Posterior cingulate gyrus (tissue), 11 donors: ENCODE measurements at places on chromosomes 5 and 9.

DNA sequence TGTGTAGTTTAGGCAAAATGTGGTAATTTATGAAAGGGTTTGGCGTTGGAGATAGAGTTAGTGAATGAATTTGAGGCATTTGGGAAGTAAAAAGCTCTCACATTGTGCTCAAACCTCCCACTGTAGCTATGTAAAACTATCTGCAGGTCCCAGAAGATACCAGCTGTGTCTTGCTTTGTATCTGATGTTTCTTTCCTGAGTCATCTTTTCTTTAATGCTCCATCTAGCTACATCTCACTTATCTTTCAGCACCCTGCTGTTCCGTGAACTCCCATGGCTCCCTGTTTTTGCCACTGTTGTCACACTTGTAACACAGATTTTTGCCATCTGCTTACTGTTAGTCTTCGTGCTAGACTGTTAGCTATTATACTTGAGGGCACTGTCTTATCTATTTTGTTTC is 253.1 kb downstream of the NPR3 start:
- DNase-seq, result no peak

DNA sequence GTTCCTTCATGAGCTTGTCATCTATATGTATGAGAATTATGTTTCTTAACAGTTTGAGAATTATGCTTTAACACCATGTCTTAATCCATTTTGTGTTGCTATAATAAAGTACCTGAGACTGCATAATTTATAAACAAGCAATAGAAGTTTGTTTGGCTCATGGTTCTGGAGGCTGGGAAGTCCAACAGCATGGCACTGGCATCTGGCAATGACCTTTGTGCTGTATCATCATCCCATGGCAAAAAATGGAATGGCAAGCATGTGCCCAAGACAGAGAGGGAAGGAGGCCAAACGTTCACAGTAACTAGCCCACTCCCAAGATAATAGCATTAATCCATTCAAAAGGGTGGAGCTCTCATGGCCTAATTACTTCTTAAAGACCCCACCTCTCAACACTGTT is 67.6 kb downstream of the MTX3 start:
- no peak for DNase-seq

DNA sequence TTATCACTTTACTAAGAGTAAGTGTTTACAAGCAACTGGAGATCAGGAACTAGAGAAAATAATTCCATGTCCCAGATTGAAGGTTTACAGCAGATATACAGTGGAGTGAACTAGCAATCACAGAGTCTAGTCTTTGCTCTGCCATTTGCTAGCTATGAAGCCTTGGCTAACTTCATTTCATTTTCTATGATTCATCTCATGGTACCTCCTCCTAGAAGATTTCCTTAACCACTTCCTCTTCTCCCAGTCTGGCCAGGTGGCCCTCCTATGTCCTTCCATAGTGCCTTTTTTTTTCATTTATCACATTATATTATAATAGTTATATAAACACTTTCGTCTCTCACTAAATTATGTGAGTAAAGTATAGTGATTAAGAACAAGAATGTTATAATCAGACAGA is 52.1 kb downstream of the GRIA1 start:
- no peak for DNase-seq

DNA sequence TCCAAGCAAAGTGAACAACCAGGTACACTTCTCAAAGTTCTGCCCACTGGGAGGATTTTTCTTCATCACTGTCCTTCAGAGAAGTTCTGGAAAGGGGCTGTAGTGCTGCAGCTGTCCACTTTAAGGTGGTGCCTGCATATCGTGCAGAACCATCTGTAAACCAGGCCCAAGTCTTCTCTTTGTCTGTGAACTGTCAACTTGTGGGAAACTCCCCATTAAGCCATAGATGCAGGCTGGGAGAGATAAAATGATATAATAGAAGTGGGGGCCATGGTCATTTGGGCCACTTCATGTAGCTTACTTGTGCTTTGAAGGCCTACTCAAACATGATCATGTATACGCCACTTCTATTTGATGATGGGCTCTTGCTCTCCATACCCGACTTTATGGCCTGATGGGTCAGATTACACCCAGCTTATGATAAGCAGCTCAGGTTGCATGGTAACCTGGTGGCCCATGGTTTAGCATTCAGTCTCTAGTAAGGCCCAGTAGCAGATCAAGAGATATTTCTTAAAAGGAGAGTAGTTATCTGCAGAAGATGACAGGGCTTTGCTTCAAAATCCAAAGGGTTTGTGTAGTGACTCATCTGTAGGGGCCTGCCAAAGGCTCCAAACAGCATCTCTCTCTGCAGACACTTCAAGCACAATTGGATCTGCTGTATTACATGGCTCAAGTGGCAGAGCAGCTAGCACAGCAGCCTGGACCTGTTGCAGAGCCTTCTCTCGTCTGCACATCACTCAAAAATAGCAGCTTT is 15.7 kb upstream of the BTF3 start:
- peak; percentile 8 for DNase-seq

DNA sequence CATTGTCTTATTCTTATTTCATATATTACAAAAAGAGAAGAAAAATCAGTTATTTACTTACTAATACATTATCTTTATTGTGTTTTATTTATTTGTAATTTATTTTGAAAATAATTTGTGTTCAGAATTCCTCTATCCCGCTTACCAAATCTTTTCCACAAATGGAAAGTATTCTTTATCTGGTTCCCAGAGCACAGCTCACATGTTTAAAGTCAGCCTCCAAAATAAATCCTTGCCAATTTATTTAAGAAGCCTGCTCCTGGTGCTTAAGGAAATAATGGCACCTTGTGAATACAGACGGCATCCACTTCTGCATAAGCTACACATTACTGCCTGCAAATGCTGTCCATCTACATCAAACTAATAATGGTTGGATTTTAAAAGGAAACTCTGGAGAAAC is 435.4 kb downstream of the MTRR start:
- no peak for DNase-seq

DNA sequence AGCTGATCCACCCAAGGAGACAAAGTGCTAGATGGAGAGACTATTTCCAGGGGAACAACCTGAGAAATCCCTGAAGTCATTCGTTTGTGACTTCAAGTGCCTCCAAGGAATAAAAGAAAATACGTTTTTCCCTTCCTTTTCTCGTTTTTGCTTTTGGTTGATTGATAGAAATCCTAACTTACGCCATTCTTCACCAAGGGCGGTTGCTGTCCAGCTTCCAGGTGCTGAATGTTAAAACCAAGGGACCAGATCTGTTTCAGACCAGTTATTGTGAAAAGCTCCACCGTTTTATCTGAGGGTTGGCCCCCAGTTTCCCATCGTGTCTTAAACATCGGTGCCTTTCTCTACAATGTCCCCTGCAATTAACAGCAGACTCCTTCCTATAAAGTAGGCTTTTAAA is 600.7 kb upstream of the SGCD start:
- DNase-seq, result no peak

GRCh38 chr9:70052768-70053167 is 9.1 kb downstream of the MAMDC2 start:
- DNase-seq, result no peak

GRCh38 chr9:109969011-109969410 is 189.0 kb downstream of the PALM2AKAP2 start:
- DNase-seq, result no peak

GRCh38 chr9:81313877-81314276 is 375.5 kb downstream of the TLE1 start:
- DNase-seq, result no peak

GRCh38 chr9:82247318-82247717 is 258.7 kb downstream of the SPATA31D1 start:
- no peak for DNase-seq

DNA sequence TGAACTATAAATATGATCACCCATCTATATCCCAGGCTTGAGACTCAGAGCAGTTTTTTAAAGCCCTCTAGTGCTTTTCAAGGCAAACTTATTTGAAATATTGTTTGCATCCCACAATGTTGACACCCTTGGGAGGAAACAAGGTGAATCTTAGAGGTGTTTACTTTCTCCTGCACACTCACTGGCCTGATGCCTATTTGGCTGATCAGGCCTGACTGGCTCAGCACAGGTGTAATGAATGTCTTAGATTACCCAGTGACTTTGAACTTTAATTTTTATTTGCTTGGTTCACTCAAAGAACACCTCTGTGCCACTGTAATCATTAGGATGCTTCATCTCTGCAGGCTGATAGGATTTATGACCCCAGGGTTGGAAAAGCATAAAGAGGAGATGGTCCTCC is 158.3 kb downstream of the KCTD16 start:
- DNase-seq, result no peak

GRCh38 chr5:157267761-157268480 is 2.0 kb downstream of the CYFIP2 start:
- DNase-seq, result no peak

GRCh38 chr5:68540798-68541590 is 325.4 kb downstream of the PIK3R1 start:
- no peak for DNase-seq

DNA sequence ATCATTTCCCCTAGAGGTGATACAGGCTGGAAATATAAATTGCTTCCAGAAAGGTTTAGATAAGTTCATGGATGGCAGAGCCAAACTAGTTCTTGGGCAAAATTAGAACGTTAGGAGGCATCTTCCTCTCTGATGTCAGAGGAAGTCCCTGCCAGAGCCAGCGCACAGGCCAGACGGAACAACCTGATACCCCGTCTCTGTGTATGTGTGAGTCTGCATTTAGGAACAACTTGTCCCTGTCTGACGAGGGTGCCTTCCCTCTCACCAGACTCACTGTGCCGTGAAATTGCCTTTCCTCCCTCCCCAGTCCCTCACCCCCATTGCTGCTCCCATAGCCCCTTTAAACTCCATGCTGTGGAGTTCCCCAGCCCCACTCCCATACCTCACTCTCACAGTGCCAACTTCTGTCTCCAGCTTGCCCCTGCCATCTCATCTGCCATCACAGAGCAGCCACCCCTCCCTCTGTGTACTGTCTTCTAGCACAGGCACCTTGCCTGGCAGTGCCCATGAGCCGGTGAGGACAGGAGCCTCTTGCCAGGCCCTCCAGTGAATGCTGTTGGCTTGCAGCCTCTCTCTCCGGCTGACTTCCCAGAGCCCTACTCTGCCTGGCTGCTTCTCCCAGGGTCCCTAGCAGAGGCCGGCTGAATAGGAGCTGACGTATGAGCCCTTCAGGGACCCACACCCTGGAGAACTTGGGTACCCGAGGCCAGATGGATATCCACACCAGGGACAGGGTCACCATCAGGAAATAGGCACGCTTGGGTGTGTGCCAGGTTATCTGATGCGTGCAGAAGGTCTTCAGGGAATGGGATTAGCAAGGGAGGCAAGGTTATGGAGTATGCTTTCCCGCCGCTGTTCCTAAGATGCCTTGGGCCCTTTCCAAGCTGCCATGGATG is 26.7 kb downstream of the UNC5A start:
- no peak for DNase-seq

DNA sequence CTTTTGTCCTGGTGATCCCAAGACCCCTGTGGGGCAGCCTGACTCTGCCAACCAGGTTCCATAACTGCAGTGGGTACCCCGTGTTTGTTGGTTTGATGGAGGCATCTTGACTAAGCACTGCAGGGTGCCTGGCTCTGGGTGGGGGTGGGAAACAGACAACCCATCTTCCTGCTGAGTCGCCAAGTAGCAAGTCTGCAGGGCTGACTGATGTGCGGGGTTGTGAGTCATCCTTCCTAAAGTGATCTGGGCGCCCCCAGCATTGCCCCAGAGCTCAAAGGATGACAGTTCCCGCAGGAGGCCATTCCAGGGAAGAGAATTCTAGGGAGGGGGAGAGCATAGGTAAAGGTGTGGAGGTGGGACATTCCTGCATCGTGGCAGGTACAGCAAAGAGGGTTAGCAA is 23.5 kb downstream of the DAB2IP start:
- DNase-seq, result no peak

DNA sequence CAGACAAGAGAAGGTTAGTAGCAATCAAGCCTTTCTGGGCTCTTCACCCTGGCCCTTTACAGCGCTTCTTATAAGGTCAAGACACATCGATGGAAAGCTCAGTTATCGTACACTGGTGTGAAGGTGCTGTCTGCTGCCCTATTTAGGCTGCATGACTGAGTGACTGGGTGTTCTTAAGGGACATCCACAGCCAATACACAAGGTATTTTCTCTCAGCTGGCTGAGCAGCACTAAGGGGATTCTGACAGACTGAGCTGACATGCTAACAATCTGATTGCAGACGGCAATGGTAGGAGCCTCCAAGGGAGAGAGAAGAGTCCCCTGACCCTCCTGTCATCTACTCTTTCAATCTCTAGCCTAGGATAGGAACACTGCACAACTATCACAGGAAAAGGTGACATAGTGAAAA is 577.9 kb downstream of the ISL1 start:
- DNase-seq, result no peak

GRCh38 chr5:181088289-181088688 is 42.7 kb downstream of the OR2V1 start:
- no peak for DNase-seq

GRCh38 chr9:18822850-18823249 is 210.2 kb downstream of the SAXO1 start:
- no peak for DNase-seq

DNA sequence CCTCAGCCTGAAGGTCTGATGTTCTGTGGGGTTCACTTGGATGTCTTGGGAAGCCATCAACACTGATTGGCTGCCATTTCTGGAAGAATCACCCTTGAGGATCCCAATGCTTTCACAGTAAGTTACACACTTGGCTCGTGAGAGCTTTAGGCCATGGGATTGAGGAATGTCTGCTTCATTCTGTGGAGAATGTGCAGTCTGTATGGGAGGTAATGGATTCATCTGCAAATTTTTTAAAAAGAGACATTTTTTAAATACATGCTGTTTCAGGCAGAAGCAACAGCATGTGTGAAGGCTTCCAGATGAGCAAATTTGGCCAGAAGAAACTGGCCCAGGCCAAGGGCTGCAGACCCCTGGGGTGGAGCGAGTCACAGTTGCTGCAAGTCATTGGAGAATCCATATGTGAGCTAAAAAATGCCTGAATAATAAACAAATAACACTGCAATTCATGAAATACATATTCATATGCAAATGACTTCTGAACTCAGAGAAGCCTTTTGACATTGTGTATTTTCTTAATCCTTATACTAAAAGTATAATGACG is 146.3 kb upstream of the RASEF start:
- no peak for DNase-seq

DNA sequence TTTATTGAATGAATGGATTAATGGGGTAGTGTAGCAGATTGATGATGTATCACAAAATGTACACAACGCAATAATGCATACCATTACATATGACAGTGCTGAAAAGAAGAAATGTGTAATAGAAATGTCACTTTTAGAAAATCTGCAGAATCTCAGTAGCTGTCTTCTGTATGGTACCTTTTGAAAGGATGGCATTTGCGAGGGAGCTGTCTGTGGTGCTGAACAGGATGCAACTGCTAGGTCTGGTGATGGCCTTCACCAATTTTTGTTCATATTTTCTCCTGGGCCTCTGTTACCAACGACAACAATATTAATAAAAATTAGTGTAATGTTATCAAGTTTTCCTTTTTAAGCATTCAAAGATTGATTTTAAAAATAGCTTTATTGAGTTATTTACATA is 36.2 kb upstream of the OTULIN start:
- DNase-seq, result no peak

DNA sequence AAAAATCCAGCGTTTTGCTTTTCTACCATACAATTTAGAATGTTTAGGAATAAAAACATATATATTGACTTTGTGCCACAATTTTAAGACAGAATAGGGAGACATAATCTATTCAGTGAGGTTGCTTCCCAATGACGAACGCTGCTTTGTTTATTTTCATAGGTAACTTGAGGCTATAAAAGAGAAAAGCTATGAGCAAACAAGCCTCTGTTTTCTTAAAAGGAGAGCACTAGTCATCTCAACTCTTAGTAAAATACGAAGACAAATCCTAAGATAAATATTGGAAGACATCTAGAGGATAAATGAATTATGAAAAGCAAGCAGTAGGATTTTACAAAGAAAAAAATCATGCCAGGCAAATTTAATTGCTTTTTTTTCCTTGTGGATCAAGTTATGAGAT is 363.6 kb downstream of the ANXA1 start:
- DNase-seq, result no peak
